ENCODE measurements at places on chromosomes 5 and 9. TPM values are rescaled to one million over a fixed set of nuclear protein-coding genes. Genes with fewer than 3 reads are reported as not detected.

The RACK1 gene
- polyA plus RNA-seq, result 4,263 TPM

The GFI1B gene
- 0.02 TPM for polyA plus RNA-seq

The SPINK13 gene
- polyA plus RNA-seq, result not detected

The RFESD gene
- 1.0 TPM for polyA plus RNA-seq

The LCN9 gene
- not detected for polyA plus RNA-seq

The SPATA31D4 gene
- polyA plus RNA-seq, result not detected

The SPATA9 gene
- 0.66 TPM for polyA plus RNA-seq

The SCGB3A2 gene
- not detected for polyA plus RNA-seq

The ANGPTL2 gene
- 25.1 TPM for polyA plus RNA-seq

The MLANA gene
- polyA plus RNA-seq, result not detected

The CER1 gene
- not detected for polyA plus RNA-seq

Data from IMR-90 (cell line).